ENCODE measurements at places on chromosomes 2 and 18. TPM values are rescaled to one million over a fixed set of nuclear protein-coding genes. Genes with fewer than 3 reads are reported as not detected.

The TMEM247 gene
- total RNA-seq: not detected

The OBSL1 gene
- 190 TPM for total RNA-seq

The DSG1 gene
- total RNA-seq: 0.77 TPM

The CFC1 gene
- not detected for total RNA-seq

DNA sequence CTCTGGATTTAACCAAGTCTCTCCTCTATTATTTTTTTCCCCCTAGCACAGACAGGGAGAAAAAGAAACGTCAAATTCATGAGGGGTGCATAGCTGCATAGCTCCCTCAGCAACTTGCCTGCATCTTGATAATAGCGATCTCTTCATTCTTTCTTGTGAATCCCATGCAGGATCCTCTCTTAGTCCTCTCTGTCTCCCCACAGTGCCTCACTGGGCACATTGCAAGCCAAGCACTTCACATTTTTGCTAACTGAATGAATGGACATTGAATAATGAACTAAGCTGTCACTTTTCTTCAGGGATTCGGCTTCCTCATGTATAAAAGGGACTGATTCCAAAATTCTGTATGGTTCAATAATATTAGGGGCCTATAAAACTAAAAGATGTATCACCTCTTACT, 2.9 kb upstream of the EPB41L3 start:
- no peak for DNase-seq

- DNase-seq: no peak
These were observed 129.3 kb upstream of the CCDC150 start for GRCh38 chr2:196510246-196510645.

GRCh38 chr2:234139755-234140154, 89.3 kb downstream of the SPP2 start:
- DNase-seq: no peak

DNA sequence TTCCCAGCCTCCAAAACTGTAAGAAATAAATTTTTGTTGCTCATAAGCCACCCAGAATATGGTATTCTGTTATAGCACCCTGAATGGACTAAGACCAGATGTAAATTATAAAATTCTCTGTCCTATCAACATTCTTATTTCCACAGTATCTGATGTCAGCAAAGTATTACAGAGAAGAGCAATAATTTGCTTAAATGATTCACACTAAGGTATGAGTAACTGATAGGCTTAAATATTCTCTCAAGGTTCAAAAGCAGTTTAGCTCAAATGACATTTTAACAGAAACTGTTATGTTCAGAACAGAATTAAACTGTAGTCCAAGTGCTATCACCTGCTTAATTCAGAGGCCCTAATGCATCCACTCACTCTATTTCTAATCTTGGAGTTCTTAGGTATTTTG, 12.8 kb downstream of the SESTD1 start:
- no peak for DNase-seq

DNA sequence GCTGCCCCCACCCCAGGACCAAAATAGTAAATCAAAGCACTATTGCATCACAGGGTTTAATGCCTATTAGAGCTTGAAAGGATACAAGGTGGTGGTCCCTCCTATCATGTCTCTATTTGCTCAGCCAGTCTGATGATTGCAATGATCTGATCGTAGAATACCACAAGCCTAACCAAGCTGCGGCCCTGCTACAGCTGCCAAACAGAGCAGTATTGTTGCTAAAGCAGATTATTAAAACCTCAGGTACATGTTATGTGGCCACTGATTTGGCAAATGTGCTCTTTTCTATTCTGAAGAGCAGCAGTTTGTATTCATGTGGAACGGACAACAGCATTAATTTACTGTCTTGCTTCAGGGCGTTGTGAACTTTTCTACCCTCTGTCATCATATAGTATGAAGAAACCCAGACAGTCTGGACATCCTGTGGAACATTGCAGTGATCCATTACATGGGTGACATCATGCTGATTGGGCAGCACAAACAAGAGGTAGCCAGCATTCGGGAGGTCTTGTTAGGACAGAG, 8.4 kb upstream of the VAPA start:
- no peak for DNase-seq

DNA sequence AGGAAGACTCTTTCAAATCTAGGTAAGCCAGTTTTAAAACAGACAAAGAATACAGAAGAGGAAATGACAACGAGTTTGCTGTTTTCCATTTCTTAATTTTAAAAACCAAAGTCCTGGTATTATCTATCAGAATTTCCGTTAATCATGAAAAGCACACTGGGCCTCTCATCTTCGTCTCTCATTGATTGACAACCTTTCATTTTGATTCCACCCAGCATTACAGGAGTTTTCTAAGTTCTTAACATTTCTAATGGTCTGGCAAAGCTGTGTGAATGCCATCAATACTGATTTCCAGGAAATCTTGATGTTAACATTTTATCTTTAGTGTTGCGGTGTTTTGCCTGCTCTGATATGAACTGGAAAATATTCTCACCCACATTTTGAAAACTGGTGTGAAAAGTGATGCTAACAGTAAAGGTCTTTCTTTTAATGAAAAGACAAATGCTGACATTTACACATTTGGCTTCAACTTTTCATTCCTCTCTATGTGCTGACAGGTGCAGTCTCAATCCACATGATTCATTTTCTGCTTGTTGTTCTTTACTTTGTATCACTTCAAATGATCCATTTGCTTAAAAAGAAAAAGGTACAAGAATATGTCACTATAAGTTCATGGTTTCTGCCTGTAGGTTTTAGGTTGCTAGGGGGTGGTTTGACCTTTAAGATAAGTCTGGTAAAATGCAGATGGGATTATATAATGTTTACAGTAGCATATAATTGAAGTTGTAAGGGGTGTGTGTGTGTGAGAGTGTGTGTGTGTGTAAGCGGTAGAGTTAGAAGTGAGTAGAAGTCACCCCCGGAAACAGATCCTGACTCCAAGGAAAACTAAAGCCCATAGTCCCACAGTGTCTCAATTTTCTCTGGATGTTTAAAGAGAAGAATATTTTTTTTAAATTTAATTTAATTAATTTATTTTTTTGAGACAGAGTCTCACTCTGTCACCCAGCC, 29.5 kb downstream of the SCYGR8 start:
- DNase-seq: no peak

DNA sequence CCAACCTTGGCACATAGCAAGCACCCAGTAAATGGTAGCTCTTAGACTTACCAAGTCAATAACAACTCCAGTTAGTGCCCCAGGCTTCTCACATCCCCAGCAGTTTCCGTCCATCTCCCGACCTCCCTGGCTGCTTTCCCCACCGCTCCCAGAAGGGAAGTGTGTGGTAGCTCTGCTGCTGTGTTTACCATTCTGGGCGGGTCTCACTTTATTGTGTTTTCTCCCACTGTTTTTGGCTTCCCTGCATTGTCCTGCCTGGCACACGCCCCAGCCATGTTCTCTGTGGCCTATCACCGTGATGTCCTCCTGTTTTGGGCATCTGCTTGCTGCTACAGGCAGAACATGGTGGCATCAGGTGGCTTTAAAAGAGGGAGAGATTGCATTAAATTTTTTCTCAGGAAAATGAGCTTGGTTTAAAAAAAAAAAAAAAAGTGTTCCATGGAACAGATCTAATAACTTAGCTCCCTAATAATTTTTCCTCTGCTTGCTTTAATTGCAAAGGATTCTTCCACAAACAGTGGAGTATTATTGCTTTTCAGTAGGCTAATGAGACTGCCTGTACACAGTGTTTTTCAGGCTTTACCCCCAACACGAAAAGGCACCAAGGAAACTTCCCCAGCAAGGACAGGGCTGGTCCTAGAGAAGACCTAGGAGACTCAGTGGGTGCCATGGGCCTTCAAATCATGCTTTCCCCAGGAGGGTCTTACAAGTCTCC, 8.0 kb upstream of the COX7A2L start:
- DNase-seq: no peak

DNA sequence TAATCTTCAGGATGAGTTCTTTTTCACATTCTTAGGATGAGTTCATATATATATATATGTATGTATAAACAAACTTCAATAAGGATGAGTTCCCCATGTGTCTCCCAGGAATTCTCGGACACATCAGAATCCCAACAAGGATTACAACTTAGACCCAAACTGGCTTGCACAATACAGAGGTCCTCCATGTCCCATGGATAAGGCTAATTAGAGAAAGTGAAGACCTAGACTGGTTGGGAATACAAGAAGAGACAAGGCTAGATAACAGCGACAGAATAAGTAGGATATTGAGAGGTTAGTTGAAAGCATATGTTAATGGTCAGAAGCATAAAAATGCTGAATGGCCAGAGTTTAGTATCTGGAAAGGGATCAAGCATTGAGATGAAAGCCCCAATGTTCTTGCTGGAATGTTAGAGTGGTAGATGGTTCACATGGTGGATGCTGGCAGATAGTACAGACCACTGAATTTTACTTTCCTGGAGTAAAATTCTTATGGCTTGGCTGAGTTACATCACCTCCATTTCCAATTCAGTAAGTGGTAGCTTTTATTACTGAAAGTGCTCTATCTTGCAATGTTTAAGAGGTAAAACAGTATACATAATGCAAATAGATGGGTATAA, 154.9 kb upstream of the EPHA4 start:
- no peak for DNase-seq

DNA sequence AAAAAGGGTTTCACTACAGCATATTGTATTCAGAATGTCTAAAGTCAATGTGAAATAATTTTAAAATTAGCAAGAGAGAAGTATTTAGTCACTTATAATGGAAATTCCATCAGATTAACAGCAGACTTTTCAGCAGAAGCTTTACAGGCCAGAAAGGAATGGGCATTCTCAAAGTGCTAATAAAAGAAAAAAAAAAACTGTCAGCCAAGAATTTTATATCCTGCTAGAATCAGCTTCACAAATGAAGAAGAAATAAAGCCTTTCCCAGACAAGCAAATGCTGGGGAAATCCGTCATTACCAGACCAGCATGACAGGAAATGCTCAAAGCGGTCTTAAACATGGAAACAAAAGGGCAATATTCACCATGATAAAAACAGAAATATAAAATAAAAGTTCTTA, 18.8 kb downstream of the LMAN1 start:
- no peak for DNase-seq

GRCh38 chr2:133062931-133063665, 393.1 kb upstream of the LYPD1 start:
- DNase-seq: no peak

- no peak for DNase-seq
These were observed 147.0 kb upstream of the LHCGR start for GRCh38 chr2:48902521-48902920.

- DNase-seq: no peak
These were observed 129.0 kb downstream of the LPIN1 start for GRCh38 chr2:11875481-11875880.

DNA sequence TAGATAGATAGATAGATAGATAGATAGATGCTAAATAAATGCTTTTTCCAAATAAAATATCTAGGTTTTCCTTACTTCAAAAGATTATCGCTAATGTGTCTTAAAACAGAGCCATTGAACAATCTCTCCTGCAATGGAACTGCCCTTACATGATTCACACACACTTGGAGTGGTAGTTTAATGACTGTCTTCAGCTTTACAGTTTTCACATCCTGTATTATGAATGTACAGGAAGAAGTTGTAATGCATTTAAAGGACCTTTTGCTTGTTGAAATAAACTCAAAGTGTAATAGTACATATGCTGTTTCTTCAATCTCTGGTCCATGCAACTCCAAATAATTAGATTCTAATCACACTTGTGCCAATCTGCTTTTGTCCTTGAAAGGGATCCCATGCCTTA, 797.6 kb upstream of the CDH2 start:
- no peak for DNase-seq
